SK-N-DZ (cell line): ENCODE measurements at places on chromosomes 1 and 21.
A peak's percentile ranks its signal among the peaks of the same experiment; 100 is the strongest.

DNA sequence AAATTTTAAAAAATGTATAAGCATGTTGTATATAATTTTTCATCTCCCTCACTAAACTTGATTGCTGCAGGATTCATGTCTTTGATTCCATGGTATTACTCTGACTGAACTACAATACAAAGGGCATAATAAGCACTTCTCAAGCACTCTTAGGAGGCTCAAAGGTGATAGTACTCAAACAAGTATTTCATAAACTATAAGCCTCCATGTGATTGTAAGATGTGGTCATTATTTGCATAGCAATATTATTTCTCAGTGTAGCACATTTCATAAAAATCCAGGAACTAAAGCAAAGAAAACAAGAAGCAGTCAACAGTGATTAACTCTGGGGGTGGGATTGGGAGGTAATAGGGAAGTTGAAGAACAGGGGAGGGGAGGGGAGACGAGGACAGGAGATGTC, 106.2 kb upstream of the DPT start:
- no peak for DNase-seq

DNA sequence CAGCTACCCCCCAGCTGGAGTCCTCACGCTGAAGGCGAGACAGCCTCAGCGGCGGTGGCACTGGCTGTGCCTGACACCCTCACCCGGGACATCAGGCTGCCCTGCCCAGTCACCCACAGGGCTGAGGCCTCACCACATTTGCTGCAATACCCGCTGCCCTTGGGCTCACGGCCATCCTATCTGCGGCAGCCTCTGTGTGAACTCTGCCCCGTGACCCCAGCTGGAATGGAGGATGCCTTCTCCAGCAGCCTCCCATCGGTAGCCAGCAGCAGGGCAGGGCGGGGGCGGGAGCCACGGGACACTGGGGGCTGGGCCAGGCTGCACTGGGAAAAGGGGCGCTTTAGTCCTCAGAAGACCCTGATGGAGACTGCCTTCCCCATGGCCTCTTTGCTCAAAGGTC, 112.4 kb upstream of the ZBTB40 start:
- DNase-seq, result no peak

GRCh38 chr1:99481391-99481996, 164.4 kb upstream of the PALMD start:
- peak; percentile 77 for DNase-seq

DNA sequence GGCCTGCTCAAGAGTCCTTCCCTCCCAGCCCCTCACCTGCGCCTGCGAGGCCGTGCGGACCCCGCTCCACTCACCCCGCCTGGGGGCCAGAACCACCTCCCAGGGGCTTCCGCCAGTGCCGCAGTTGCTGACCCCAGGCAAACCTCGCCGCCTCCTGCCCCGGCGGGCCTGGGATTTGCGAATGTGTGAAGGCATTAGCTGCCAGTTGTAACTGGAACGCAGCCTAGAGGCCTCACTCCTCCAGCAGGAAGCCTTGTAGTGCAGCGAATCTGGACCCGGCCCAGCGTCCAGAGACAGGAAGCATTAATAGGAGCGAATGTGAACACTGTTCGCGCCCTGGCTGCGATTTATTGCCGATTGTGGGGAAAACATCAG, 140.9 kb upstream of the ARHGEF16 start:
- DNase-seq, result no peak

- DNase-seq, result no peak
These were observed 8.2 kb upstream of the FAM131C start for GRCh38 chr1:16081636-16082035.

- DNase-seq, result no peak
These were observed 2.9 kb downstream of the NECTIN4 start for GRCh38 chr1:161086457-161086856.

DNA sequence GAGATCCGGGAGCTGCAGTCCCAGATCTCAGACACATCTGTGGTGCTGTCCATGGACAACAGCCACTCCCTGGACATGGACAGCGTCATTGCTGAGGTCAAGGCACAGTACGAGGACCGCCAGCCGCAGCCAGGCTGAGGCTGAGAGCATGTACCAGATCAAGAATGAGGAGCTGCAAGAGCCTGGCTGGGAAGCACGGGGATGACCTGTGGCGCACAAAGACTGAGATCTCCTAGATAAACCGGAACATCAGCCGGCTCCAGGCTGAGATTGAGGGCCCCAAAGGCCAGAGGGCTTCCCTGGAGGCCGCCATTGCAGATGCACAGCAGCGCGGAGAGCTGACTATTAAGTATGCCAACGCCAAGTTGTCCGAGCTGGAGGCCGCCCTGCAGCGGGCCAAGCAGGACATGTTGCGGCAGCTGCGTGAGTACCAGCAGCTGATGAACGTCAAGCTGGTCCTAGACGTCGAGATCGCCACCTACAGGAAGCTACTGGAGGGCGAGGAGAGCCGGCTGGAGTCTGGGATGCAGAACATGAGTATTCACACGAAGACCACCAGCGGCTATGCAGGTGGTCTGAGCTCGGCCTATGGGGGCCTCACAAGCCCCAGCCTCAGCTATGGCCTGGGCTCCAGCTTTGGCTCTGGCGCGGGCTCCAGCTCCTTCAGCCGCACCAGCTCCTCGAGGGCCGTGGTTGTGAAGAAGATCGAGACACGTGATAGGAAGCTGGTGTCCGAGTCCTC, 25.5 kb downstream of the ETV3L start:
- DNase-seq, result peak; percentile 92

GRCh38 chr1:21027805-21028204, 148.9 kb downstream of the EIF4G3 start:
- DNase-seq, result no peak

GRCh38 chr1:169090900-169091311, 15.6 kb upstream of the ATP1B1 start:
- no peak for DNase-seq

GRCh38 chr1:150619576-150620509, 9.6 kb downstream of the ENSA start:
- no peak for DNase-seq

DNA sequence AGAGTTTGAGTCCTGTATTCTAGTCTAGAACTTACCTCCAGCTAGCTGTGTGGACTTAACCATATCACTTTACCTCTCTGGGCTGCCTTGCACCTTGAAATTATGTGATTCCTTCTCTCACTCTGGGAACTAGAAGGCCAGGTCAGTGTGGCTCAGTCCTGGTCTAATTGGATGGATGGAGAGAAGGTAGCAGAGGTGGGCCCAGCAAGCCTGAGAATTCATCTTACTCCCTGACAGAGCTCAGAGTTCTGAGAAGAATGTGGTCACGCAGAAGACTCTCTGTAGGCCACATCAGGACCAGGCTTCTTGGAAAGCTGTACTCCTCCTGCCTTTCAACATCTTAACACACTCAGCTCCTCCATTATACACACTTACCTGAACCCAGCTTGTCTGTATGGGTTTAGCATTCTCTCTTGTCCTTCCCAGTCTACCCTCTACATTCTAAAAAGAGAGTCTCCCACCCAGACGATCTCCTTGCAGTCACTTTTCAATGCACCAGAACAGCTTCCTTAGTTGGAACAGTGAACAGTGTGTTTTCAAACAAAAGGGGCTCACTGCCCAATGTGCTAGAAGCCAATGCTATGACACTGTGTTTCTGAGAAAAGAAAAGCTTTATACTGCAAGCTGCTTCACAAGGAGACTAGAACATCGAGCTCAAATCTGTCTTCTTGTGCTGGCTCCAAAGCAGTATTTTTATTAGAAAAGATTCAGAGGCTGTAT, 60.5 kb downstream of the CAPN9 start:
- DNase-seq, result no peak

DNA sequence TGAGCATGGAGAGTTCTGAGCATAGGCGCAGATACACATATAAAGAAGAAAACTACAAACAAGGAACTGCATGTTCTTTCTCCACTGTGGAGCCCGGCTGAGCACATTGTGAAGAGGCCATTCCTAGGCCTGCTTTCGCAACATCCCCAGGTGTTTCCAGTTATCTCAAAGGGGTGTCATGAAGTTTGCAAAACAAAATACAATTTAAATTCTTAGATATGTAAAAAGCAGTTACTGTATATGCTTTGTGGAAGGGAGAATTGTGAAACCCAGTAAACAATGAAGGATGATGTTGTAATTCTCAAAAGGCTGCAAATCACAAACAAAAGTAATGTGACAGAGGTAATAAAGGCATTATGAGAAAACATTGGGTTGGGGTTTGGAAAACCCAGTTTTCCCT, 98.6 kb upstream of the ZNF644 start:
- DNase-seq, result no peak

DNA sequence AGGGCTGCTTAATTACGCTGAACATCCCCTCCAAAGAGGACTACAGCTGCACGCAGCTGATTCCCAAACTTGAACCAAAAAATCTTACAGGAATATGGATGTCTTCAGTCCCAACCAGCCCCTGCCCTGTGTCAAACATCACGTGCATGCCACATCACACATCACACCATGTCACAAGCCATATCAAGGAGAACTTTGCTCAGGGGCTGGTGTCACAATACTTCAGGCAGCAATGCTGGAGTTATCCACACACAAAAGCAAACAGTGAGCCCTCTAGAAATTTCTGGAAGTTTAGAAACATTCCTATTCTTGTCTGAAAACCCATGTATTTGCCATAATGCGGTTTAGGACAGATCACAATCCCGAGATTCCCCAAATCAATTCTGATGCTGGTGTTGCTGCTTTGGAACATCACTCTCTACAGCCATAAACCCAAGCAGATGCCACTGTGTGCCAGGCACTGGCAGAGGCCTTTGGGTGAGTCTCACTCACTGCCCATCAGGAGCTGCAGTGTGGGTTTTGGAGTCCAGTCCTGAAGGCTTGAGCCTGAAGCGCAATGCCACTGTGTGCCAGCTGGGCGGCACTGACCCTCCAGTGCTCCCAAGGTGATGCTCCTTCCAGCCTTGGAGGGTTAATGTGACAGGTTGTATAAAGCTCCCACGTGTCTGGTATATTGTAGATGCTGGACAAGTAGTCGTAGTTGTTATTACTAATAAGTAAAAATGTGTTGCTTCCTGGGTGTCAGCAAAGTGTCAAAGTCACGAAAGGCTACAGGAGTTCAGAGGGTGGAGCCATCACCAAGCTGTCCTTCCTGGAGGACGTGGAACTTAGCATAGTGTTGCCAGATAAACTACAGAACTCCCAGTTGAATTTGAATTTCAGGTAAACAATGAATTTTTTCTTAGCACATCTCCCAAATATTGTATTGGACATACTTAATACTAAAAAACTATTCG, 20.1 kb upstream of the EFNA1 start:
- no peak for DNase-seq

- no peak for DNase-seq
These were observed 16.2 kb downstream of the C1orf216 start for GRCh38 chr1:35702508-35702907.

DNA sequence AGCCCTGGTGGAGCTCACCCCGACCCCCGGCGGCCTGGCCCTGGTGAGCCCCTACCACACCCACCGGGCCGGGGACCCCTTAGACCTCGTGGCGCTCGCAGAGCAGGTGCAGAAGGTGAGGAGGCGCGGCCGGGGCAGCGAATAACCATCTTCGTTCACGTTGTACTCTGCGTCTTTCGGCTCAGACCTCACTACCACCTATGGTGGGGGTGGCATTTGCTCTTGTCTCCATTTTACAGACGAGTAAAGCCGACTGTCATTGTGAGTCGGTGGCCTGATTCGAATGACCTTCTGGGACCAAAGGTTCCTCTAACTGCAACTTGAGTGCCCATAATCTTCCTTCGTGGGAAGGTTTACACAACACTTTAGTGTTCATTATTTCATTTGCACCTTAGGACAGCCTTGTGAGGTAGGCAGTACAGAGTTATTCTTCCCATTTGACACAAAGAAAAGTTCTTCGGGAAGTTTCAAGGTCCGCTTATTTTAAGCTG, 506 bp downstream of the C1orf50 start:
- no peak for DNase-seq

DNA sequence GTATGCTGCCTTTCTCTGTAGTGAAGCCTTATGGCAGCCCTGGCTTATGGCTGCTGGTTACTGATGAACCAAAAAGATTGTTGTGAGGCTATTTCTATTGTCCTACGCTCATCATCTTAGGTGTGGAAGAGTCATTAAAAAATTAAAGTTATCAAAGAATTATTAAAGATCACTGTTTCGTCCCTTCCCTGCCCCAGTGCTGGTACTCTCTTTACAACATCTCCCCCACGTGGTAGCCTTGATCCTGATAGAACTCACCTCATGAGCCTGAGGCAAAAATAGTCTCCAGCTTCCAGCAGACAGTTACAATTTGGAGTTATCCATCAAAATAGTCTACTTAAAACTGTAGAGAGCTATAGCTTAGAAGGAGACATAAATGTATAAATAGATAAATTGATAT, 201.5 kb downstream of the S1PR1 start:
- no peak for DNase-seq

DNA sequence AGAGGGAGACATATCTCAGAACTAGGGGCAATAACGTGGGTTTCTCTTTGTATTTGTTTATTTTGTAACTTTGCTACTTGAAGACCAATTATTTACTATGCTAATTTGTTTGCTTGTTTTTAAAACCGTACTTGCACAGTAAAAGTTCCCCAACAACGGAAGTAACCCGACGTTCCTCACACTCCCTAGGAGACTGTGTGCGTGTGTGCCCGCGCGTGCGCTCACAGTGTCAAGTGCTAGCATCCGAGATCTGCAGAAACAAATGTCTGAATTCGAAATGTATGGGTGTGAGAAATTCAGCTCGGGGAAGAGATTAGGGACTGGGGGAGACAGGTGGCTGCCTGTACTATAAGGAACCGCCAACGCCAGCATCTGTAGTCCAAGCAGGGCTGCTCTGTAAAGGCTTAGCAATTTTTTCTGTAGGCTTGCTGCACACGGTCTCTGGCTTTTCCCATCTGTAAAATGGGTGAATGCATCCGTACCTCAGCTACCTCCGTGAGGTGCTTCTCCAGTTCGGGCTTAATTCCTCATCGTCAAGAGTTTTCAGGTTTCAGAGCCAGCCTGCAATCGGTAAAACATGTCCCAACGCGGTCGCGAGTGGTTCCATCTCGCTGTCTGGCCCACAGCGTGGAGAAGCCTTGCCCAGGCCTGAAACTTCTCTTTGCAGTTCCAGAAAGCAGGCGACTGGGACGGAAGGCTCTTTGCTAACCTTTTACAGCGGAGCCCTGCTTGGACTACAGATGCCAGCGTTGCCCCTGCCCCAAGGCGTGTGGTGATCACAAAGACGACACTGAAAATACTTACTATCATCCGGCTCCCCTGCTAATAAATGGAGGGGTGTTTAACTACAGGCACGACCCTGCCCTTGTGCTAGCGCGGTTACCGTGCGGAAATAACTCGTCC, 1.3 kb upstream of the OLIG2 start:
- DNase-seq, result no peak

DNA sequence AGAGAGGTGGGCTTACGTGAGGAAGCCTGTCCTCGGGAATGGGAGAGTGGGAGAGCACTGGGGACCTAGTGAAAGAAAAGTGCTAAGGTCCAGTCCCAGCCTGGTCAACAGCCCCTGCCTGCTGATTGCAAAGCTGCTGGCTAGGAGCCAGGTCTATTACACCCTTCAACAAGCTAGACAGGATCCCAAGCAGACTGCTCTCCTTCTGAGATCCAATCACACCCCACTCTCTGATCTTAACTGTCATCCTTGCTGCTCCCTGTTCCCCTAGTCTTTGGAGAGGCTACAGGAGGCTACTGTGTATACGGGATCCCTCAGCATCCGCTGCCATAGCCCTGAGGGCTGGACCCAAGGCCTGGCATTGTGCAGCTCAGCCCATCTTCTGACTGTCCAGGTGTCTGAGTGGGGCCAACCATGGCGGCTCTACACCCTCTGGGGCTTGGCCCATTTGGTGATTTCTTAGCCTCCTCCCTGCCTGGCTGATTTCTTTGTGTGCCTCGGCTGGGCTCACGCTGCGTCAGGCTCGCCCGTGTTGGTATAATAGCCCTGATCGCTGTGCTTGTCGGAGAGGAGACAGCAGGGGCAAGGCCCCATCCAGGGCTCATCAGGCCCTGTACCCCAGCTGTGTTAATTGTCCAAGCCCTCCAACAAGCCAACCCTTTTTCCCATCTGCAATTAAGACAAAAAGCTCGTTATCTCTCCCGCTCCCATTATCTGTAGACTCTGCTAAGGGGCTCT, 43.9 kb downstream of the NAV1 start:
- no peak for DNase-seq
